ENCODE measurements at places on chromosomes 7 and 10.

- peak; percentile 18 for DNase-seq
These were observed 927 bp upstream of the MKX start for GRCh38 chr10:27746397-27747095.

GRCh38 chr10:87991946-87992345 is 128.5 kb downstream of the PTEN start:
- DNase-seq: no peak

GRCh38 chr7:79406371-79406770 is 47.1 kb downstream of the MAGI2 start:
- DNase-seq: no peak

- peak; percentile 53 for DNase-seq
These were observed 453 bp downstream of the URGCP start for GRCh38 chr7:43905956-43906330.

- no peak for DNase-seq
These were observed 61.1 kb upstream of the CCDC71L start for GRCh38 chr7:106721816-106722785.

DNA sequence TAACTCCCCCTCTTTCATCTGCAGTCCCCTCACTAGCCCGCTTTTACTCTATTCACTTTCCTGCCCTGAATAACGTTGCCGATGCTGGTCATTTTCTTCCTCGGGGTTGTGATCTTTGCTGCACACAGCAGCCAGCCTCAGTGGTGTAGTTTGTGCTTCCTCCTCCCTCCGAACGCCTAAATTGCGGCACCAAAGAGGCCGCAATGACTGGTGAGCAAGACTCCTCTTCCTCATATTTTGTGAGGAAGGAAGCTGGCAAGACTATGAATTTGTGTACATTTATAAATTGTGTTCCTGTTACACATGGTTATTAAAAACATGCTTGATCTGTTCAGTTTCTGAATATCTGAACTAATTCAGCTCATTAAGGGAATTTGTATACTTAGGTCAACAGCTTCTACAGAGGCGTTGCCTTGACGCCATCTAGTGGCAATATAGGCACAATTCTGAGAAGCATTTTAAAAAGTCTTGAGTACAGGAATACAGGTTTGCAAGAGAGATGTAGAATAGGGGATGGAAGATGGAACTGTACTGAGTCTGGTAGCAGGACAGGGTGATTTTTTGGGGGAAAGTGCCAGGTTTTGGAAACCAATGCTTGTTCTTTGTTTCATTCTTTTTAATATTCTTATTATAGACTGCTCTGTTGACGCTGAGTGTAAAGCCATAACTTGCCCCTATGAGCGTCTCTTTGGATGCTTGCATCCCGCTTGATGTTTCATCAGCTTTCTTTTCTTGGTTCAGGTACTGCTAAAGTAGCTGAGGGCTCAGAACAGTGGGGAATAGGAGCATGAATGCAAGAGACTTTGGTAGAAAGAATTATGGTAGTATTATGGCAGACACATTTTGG is 4.1 kb upstream of the TAS2R5 start:
- DNase-seq: no peak

DNA sequence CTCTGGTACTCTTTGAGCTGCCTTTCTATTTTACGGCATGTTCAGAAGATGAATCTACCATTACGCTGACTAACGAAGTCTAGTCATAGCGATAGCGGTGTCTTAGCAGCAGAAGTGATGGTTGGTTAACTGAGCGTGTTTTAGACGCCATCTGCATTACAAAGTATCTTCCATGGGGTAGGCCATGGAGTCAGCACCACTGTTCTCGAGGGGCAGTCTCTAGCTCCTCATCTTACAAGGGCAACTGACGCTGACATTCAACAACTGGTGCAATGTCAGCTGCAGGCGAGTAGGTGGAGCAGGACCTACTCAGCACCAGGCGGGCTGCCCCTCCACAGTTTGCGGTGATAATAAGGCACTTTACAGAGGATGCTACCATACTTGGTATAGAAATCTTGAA is 88.7 kb downstream of the ADARB2 start:
- DNase-seq: no peak

- no peak for DNase-seq
These were observed 2.5 kb upstream of the GOT1 start for GRCh38 chr10:99432881-99433280.

- DNase-seq: no peak
These were observed 116.2 kb upstream of the SH2B2 start for GRCh38 chr7:102170393-102170970.

GRCh38 chr7:103373866-103374643 is 26.6 kb downstream of the PSMC2 start:
- no peak for DNase-seq

DNA sequence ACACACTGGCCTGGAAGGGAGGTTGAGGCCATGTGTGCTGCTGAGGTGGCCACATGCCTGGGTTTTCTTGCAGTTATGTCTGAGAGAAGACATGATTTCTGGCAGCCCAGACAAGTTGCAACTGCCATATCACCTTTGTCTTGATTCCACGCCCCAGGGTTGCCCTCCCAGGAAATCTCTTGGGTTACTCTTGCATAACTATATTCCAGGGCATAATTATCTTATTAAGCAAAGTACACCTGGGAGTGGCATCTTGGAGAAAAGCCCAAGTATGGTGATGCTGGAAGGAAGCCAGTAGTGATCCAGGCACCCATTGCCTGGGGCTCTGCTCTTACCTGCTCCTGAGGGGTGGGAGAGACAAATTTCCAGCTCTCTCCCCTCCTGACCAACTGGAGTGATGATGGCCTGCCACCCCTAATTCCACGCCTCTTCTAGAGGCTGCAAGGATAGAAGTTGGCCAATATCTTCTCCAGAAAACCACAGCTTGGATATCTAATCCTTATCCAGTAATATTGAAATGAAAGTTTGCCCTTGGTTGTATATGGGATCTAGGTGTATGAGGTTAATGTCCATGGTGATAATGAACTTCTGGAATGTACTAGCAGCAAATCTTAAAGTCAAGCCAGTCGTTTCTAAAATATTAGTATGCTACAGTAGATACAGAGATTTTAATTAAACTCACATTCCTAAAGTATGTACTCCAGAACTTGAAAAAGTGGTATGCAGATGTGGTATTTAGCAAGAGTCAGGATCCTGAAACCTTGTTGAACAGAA is 5.0 kb downstream of the AKR1B10 start:
- no peak for DNase-seq

DNA sequence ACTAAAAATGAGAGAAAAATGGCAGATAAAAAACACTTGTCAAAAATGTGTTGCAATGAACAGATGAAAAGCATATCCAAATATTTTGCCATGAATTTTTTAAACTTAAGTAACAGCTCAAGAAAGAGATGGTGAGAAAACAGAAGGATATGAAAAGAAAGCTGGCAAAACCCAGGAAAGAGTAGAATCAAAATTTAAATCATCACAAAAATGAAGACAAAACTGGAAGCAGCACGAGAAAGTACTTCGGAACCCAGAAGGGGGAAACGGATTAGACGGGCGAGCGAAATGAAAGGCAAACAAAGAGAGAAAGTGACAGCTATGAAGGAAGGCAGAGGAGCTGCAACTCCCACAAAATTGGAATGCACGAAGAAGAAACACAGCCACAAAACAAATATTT is 60.2 kb downstream of the KCNH2 start:
- no peak for DNase-seq

Measured in activated T-cell treated with anti-CD3 and anti-CD28 coated beads, Interleukin-2, amount 50 U/mL, for 1 hour (primary cell).